Stimulated activated CD8-positive, alpha-beta memory T cell treated with anti-CD3 and anti-CD28 coated beads, Interleukin-7, amount 100 ng/mL, for 1 hour (primary cell): ENCODE measurements at places on chromosomes 3 and 15.

DNA sequence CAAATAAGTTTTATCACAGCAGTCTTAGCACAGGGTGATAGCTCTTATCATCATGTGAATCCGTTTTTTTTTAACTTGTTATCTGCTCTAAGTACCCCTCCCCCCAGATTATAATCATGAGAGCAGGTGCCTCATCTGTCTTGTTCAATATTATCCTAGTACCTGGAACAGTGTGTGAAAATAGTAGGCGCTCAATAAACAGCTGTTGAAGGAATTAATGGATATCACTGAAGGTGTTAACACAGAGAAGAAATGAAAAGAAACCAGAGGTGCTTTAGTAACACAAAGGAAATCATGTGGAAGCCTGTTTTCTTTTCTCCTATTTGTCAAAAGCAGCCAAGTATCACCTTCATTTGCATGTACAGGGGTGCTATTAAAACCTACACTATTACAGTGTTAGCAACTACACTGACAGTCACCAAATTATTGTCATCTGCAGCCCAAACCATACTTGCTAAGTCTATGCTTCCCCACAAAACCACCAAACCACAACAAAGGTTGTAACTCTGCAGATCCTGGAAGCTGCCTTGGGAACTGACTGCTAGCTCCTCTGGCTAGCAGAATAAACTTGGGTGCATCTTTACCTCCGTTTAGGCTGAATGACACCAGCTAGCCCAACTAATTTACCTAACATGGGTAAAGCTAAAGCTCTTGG, 2.9 kb downstream of the XPC start:
- peak; percentile 18 for DNase-seq

- no peak for DNase-seq
These were observed 9.2 kb upstream of the SLC6A1 start for GRCh38 chr3:10983219-10983916.

DNA sequence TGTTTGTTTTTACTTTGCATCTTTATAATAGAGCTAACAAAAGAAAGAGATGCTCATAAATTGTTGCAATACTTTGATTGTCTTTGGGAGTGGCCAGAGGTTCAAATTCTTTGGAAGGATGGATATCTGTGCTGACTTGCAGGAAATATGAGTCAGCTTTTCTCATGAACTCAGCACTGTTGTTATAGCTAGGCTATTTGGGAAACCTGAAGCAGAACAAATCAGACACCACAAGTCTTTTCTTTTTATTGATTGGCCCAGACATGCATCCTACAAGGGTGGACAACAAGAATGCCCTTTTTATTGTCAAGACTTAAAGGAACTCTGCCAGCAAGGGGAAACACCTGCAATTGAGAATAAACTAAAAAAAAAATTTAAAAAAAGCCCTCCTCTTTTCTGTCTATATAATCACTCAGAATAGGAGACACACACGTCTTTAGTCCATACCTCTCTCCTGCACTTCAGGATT, 4.6 kb upstream of the DENND4A start:
- no peak for DNase-seq

- no peak for DNase-seq
These were observed 26.4 kb downstream of the CBLB start for GRCh38 chr3:105842449-105842848.
